ENCODE measurements at places on chromosomes 3 and 15. TPM values are rescaled to one million over a fixed set of nuclear protein-coding genes. Genes with fewer than 3 reads are reported as not detected.

The A4GNT gene
- total RNA-seq, result not detected

The THAP10 gene
- total RNA-seq, result 0.35 TPM

The PTX3 gene
- total RNA-seq, result 809 TPM

The SYNM gene
- total RNA-seq, result 2.4 TPM

The DLL4 gene
- under 0.01 TPM for total RNA-seq

The SLC27A2 gene
- total RNA-seq, result not detected

The GASK1A gene
- 0.94 TPM for total RNA-seq

The SLC12A8 gene
- total RNA-seq, result 8.4 TPM

The GOLGA8T gene
- total RNA-seq, result not detected

The MINAR1 gene
- 0.98 TPM for total RNA-seq

The BCL2A1 gene
- not detected for total RNA-seq

The ITIH3 gene
- 2.8 TPM for total RNA-seq

The SLC51B gene
- total RNA-seq, result not detected

The ZNF445 gene
- total RNA-seq, result 9.1 TPM

Data from smooth muscle cell of the coronary artery (primary cell).